ENCODE measurements at places on chromosomes 13 and 19.
A peak's percentile ranks its signal among the peaks of the same experiment; 100 is the strongest.

DNA sequence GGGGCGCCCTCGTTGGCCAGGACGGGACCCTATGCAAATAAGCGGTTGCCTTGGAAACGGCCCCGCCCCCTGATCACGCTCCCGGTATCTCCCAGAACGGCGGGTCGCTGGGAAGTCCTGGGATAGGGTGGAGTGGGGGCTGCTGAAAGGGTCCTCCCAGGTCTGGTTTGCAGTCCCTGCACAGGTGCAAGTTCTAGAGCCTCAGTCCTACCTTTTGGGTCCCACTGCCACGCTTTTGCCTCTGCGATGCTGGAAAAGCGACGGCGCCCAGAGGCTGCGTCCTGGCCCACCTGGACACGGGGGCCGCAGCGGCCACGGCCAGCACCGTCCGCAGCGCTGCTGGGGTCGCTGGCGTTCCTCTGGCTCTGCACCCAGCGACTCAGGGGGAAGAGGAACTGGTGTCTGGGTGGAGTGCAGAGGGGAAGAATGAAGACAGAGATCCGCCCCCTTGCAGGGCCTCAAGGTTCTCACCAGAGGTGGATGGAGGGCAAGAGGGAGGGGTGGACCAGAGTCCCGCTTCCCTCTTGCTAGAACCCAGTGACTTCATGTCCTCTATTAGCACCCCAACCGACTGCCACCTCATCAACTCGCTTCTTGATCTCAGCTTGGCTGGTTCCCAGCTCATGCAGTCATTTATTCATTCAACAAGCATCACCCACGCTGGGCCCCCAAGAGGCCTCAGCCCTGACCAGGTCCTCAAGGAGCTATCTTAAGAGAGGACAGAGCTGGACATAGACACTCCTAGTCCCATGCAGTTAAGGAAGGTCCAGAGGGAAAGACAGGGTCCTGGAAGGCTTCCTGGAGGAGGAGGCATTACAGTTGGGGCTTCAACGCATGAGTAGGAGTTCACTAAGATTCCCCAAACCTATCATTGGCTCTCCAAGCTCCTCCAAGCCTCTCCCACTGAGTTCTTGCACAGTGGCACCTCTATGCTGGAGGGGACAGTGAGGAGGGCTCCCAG lies at the start of gene LRRC25:
Gene LRRC25, minus strand, starts transcription at position 381 of the 961 bp plus-strand sequence. CDS start 659 bp downstream, outside the sequence.
- no peak for DNase-seq

GRCh38 chr19:38932425-38933179 lies 1.9 kb downstream of the MRPS12 start:
- DNase-seq, result peak; percentile 44

DNA sequence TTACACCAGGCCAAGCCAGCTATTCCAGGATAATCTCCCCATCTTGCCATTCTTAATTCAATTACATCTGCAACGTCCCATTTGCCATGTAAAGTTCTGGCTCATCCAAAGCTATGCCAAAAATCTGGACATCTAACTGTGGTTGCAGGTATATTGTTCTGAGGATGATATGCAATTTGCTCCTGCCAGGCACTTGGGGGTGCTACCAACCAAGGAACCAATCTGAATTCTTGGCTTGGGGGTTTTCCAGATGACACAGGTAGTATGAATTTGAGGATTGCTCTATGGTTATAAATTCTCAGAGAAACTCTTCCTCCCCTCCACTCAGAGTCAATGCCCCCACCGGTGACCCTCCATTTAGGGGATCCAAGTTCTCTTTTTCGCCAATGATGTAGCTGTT lies 33.0 kb downstream of the CRYL1 start:
- DNase-seq, result peak; percentile 54

- DNase-seq, result no peak
Observed at GRCh38 chr19:32869369-32869965, at the start of gene SLC7A9. Gene SLC7A9 (minus strand): TSS chr19:32869767. CDS start chr19:32868534, 1,233 bp downstream.

GRCh38 chr13:45374917-45375316 lies 33.9 kb upstream of the TPT1 start:
- DNase-seq, result peak; percentile 30

- DNase-seq, result no peak
Observed at GRCh38 chr13:108102771-108103170, 112.6 kb downstream of the LIG4 start.

DNA sequence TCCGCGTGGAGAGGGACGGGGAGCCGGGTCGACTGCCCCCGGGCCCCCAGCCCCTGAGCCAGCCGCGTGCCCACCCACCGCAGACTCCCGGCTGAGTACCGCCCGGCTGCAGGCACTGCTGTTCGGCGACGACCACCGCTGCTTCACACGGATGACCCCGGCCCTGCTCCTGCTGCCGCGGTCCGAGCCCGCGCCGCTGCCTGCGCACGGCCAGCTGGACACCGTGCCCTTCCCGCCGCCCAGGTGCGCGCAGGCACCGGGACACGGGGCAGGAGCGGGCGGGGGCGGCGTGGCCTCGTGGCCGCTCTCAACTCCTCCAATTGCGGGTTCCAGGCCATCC lies 1.6 kb downstream of the AMH start:
- DNase-seq, result no peak

DNA sequence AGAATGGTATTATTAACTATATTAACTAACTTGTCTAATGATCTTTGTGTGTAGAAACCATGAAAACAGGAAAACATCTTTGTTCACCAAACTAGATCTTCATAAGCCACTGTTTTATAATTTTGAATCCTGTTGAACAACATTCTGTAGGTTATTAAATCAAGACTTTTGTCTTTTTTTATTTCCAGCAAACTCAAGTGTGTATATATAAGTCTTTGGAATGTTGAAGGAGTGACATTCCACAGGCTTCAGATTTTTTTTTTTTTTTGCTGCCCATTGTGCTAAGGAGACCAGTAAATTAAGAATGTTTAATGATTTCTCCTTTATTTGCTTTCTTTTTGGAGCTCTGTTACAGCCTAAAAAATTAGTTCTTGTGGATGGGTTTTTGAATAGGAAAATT lies 89.6 kb downstream of the LMO7 start:
- no peak for DNase-seq

- no peak for DNase-seq
Observed at GRCh38 chr19:46621191-46622117, 3.4 kb downstream of the PTGIR start.

- DNase-seq, result peak; percentile 94
Observed at GRCh38 chr13:76148926-76149325, 512.8 kb downstream of the LMO7 start.

GRCh38 chr19:35077411-35078223 lies 36.1 kb downstream of the HPN start:
- no peak for DNase-seq

GRCh38 chr13:95258619-95259194 lies 42.5 kb downstream of the ABCC4 start:
- no peak for DNase-seq

DNA sequence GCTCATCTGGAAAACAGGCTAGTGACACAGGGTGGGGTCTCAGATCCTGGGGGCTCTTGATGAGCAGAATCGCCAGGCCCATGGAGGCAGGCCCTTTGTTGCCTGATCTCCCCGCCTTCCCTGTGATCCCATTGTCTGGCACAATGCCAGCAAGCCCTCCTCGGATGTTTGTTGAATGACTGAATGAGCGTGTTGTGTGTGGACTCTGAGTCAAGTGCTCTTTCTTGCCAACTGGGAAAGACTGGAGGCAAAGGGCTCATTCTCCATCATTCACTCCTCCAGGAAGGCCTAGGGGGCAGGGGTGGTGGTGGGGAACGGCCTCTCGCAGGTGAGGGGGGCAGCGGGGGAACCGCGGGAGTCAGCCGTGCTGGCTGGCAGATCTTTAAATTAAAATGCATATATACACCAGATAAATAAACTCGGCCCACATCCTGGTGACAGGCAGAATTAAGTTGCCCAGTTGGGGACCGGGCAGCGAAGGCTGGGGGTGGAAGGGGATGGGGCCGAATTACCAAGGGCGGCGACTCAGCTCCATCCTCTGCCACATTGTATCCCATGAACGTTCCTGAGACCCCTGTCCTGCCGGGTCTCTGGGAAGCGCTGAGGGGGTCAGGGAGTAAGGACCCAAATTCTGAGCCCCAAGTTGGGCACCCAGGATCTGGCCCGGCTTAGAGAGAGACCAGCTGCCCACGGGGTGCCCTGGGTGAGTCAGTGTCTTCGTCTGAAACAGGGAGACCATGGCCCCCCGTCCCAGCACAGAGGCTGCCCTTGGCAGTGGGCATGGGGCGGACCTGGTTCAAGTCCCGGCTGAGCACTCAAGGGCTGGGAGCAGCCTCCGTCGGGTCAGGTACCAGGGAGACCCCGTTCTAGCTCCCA lies 24.5 kb downstream of the EFNA2 start:
- no peak for DNase-seq

DNA sequence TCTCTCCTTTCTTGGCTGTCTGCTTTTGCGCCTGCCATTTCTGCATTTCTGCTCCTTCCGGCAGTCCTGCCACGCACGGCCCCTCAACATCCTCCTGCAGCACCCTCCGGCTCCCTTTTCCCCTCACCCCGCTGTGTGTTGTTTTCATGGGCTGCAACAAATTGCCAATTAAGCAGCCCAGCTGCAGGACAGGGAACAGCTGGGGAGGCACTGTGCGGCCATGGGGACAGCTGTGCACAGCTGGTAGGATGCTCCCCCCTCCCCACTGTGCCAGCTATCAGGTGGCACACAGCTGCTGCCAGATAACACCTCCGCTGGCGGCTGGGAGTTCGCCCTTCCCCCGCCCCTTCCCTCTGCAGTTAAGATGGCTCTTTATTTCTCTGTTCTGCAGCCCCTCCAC lies 25.4 kb downstream of the LYL1 start:
- DNase-seq, result no peak

DNA sequence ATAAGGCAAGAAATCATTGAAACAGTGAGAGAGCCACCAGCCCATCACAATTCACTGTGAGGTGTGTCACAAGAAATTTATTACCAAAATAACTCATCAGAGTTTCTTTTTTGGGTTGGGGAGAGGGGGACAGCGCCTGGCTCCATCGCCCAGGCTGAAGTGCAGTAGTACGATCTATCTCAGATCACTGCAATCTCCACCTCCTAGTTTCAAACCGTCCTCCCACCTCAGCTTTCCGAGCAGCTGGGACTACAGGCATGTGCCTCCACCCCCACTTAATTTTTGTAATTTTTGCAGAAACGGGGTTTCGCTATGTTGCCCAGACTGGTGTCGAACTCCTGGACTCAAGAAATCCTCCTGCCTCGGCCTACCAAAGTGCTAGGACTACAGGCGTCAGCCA lies 3.6 kb downstream of the IFNL1 start:
- no peak for DNase-seq

GRCh38 chr13:76293346-76293745 lies 592.9 kb downstream of the KCTD12 start:
- DNase-seq, result peak; percentile 82

DNA sequence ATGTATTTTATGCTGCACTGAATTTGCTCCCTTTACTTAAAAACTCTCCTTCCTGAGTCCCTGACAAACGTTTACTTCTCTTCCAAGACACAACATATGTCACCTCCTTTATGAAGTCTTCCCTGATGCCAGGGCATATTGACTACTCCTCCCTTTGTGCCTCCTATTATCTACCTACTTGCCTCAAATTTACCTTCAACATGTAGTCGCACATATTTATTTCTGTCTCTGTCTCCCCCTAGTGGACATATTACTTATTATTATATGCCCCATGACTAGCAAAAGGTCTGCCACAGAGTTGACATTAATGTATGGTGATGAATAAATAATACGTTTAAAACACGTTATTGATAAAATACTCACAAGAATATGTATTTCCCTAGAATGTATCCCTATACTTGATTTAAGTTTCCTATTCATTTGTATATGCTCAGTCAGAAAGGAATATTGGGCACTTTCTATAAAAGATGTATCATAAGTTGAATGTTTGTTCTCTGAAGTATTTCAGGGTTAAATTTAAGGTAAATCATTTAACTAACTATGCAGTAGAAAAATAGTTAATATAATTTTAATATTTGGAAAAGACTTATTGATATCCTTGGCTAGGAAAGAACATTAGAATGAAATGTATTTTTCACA lies 250.3 kb upstream of the ATXN8OS start:
- peak; percentile 30 for DNase-seq

- no peak for DNase-seq
Observed at GRCh38 chr13:89746554-89746953, 1600.9 kb upstream of the MIR17HG start.

DNA sequence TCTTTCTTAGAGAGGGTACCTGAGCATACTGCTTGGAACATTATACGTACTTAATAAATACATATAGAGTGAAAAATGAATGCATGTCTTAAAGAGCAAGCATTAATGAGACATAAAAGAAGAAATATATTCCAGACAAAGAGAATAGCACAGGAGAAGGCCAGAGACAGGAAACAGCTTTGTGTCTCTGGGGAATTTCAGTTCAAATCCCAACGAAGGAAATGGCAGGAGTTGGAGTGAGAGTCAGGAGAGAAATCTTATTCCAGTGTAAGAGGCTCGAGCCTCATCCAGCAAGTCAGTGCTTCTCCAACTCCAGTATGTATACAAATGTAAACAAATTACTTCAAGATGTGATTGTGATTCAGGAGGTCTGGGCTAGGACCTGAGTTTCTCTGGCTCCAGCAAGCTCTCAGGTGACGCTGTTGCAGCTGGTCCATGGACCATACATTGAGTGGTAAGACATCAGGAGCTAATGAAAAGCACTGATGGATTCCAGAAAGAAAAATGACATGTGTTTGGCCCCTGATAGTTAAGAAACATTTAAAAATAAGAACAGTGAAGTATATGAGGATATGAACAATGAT lies 108.2 kb downstream of the RAP2A start:
- DNase-seq, result peak; percentile 26

DNA sequence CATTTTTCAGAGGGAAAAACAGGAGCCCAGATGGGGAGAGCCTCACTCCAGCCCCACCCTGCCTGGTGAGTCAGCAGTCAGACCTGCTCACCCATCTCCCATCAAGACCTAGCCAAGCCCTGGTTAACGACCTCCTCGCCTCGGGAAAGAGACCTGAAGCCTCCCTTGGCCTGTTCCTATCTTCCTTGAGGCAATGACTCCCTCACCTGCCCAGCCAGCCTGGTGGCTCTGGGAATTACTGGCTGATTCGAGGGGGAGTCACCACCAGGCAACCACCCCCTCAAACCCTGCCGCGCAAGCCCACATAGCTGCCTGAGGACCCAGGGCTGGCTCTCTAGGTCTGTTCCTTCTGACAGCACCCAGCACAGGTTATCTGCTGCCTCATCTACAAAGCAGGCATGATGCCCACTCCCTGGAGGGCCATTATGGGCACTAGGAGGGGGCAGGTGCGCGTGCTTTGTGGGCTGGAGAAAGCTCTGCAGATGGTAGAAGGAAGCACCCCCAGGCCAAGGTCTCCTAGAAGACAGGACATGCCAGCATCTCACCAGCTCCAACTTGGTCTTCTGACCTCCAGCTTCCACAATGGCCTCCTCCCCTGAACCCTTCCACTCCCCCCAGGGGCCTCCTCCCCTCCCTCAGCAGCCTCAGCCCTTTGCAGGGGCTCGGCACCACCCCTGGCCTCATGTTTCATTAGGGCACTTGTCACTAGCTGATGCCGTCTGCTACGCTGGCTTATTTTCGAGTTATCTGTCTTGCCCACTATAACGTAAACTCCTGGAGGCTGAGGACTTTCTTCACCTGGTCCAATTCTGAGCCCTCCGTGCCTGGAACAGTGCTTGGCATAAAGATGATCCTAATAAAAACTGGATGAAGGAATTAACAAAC lies 10.4 kb downstream of the DEDD2 start:
- peak; percentile 53 for DNase-seq
